ENCODE measurements at places on chromosomes 13 and 19. TPM values are rescaled to one million over a fixed set of nuclear protein-coding genes. Genes with fewer than 3 reads are reported as not detected.

DNA sequence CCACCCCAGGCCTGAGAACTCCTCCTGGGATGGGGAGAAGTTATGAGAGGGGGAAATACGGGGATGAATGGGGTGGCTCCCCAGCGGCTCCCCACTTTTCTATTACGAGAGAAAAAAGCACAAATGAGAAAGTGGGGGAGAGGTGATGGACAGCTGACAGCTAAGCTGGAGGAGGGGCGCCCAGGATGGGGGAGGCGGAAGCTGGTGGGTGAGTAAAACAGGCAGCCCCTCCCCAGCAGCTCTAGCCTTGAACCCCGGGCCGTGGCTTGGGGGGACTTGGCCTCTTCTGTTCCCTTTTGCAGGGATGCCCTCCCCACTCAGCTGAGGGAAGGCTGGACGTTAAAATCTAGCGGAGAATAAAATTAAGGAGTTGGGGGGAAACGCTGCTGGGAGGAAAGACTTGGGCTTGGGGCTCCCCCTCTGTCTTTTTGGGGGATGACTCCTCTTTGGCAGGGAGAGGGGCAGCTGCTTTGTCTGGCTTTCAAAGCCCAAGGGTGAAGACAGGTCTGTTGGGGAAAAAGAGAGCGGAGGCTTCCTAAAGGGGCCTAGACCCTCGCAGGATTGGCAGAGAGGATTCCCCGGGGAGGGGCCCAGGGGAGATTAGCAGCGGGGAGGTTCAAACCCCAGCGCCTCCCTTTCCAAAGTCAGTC lies 1.4 kb upstream of the SAMD1 start:
- no peak for DNase-seq

DNA sequence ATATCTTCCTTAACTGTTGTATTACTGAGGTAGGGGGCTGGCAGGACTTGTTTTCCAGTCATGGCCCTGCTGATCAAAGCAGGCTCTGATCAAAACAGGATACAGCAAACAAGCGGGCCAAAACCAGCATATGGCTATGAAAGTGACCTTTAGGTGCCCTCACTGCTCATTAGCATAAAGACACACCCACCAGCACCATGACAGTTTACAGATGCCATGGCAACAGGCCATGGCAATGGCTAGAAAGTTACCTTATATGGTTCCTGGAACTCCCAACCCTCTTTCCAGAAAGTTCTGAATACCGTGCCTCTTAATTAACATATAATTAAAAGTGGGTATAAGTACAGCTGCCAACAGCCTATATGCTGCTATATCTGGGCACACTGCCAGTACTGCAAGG lies 551.4 kb upstream of the SGCG start:
- DNase-seq: no peak

DNA sequence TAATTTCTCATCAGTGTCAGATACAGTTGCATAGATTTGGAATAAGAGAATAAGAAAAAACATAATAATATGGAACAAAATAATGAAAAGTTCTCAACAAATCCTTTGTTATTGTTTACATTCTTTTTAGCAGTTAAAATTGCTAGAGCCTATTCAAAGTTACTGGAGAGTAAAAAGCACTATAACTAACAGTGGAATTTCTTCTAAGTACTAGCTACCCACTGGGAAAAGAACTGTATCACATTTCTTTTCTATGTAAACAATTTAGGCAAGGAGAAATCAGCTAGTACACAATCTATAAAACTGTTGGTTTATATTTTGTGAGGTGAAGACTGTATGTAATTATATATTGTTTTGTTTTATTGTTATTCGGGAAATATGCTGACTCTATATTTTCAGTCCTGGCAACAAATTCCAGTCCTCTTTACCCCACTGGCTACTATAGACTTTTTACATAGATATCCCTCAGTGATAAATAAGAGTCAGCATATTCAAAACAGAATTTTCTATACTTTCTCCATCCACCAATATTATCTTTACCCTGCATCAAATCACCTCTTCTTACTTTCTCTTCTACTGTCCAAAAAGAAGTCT lies 222.0 kb downstream of the PCDH9 start:
- DNase-seq: no peak

DNA sequence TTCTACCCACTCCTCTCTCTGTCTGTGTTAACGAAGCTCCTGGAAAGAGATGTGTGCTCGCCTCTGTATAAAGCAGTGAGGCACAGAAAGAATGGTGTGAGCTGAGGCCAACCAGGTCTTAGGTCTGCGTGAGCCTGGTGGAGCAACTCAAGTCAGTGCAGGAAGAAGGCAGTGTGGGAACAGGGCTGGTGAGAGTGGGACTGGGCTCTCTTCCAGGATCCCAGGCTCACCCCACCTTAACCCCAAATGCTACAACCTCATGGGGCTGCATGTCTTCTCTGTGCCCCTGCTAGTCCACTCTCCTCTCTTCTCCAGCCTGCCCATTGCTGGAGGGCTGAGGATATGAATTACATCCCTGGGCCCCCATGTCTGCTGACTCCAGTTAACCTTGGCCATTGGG lies 127.4 kb downstream of the DCT start:
- DNase-seq: peak; percentile 53

DNA sequence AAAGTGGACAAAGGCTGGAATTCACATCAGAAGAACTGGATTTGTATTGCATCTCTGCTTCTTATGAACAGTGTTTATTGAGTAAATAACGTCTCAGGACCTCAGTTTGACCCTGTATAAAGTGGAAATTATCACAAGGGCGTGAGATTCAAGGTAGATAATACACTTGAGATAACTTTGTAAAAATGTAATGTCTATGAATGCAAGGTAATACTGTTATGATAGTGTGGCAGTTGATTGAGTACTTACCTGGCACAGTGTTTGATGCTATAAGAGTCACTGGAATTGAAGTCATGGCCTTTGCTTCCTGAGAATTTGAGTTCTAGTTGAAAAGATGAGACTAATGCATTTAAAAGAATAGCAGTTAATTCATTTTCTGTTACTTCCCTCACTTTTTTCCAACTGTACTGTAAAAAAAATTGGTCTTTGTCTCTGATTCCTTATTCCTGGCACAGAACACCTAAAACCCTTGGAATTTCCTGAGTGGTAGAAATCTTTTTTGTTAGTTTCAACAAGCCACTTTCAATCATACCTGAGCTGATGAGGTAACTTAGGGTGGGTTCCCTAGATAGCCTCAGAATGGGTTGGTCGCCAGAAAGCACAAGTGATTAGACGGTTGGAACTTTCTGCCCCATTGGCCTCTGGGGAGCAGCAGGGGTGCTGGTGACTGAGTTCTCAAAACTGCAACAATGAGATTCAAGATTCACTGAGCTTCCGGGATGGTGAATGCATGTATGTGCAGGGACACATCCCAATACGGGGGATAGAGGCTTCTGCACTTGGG lies 6.4 kb upstream of the XPO4 start:
- no peak for DNase-seq

GRCh38 chr19:6906559-6907060 lies 19.2 kb downstream of the ADGRE1 start:
- no peak for DNase-seq

GRCh38 chr13:32804673-32805230 lies 211.5 kb upstream of the KL start:
- no peak for DNase-seq

GRCh38 chr19:39036581-39036980 lies 4.2 kb upstream of the FBXO27 start:
- no peak for DNase-seq

- no peak for DNase-seq
Observed at GRCh38 chr19:1854542-1855039, 6.3 kb upstream of the REXO1 start.

DNA sequence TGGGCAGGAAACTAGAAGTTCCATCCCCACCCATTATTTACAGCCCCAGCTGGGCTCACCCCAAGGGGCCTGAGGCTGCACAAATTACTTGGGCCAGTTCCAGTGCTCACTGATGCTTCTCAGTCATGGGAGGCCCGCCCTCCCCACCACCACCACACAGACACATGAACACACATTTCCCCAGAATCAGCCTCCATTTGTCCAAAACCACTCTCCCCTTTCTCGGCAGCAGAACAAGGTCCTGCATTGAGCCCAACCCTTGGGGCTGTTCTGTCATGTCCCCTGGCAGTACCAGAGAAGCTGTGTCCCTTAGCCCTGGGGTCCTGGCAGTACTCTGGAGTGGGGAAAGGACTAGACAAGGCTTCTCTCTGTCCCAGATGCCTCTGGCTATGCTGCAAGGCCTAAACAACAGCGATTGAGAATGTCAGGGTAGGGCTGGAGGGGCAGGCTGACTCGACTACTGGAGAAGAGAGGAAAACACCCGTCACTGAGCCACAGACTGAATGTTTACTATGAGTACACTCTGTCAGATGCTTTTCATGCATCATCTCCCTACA lies 21.8 kb downstream of the SAMD4B start:
- DNase-seq: no peak

DNA sequence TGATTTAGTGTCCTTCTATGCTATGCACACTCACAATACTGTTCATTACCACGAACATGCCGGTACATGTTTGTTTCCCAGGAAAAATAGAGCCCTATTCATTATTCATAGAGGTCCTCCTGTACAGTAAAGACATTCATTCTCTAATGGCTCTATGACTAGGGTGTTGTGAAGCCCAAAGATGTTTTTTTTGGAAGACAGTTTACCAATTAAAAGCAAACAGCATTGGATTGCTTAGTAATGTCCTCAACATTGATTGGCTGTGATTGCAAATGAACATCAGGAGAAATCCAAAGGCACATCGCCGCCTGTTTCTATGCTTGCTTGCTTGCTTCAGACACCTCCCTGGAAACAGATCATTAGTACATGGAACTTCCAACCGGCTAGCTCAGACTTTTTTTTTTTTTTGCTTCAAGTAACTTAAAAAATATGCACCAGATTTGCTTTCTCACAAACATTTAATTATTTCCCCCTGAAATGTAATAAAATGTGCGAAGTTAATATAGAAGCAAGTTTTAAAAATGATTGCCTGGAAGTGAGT lies 8.8 kb upstream of the GPC6 start:
- no peak for DNase-seq

DNA sequence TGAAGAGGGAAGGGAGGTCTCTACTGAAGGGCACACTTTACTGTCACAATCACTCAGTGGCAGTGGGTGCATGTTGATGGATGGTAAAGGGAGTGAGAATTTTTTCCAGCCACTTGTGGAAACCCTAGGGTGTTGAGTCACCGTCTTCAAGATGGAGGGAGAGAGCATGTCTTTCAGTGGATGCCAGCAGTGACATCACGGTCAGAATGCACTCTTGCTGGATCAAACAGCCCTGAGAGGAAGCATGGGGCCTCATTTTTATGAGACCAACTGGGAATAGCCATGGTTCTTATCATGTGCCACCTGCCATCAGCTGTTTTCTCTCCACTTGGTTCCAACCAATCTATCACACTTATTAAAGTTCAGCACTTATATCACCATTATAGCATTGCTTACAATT lies 182.5 kb downstream of the KCNRG start:
- peak; percentile 10 for DNase-seq

Gene SULT2A1
- total RNA-seq: not detected

Gene ZIM2
- not detected for total RNA-seq

Gene CERS4
- 24.9 TPM for total RNA-seq
